ENCODE measurements at places on chromosomes 4 and X.

- no peak for DNase-seq
Observed at GRCh38 chrX:123477673-123478072, 255.2 kb downstream of the THOC2 start.

DNA sequence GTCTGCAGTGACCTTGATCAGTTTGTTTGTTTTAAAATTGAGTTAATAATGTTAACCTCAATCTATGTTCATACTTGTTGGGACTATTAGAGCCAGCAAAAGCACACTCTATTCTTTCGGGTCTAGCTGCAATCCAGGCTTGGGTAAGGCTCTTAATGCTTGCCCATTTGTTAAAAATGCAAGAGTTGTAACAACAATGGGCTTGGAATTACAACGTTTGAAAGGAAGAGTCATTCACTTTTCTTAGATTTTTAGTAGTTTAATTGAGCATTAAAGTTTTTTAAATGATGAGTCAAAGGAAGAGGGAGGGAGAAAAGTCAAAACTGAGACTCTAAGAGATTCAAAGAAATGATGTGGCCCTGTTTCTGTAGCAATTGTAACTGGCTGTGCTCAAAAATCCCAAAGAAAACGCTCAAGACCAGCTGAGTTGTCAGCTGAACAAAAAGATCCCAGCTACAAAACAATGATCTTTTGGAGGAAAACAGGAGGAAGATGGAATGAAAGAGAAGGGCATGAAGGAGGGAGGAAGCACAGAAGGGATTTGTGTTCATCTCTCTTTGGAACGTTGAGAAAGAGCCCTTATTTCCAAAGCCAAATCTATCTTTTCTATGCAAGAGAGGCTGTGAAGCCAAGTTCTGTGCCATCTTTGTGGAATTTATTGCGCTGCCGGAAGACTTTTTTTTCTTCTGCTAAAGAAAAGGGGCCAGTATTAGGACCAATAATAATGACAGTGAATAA is 5.5 kb downstream of the SCD5 start:
- no peak for DNase-seq

DNA sequence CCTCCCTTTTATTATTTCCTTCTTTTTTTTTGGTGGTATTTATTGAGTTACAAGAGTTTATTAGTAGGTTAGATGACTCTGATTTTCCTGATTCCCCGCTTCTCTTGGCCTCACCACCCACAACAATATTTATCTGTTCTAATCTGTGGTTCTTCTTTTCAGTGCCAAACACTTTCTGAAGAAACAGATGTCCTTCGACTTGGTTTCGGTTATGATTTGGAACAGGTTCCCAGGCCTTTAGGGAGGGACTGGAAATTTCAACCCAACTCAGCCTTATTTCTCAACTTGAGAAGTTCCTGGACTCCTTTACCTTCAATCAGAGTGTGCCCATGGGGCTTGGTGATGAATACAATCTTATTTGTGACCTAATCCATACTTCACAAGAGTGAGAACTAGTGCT is 108.1 kb downstream of the UCHL1 start:
- no peak for DNase-seq

GRCh38 chr4:144899393-144899792 is 198.6 kb downstream of the ANAPC10 start:
- no peak for DNase-seq

DNA sequence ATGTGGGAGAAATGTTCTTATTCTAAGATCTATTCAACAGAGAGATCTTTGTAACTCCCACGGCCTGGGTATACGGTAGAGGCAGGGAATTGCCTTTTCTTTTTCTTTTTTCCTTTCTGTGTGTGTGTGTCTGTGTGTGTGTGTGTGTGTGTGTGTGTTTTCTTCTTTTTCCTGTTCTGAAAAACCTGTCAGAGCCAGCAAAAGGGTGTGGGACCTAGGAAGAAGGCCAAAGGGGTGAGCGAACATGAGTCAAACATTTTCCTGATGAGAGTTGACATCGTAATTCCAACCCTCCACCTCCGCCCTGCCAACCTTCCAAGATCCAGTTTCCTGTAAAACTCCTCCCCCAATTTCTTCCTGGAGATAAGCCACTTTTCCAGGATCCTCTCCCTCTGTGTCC is 2.8 kb upstream of the CHIC2 start:
- no peak for DNase-seq

- DNase-seq, result no peak
Observed at GRCh38 chr4:164621886-164622521, 131.9 kb upstream of the SMIM31 start.

DNA sequence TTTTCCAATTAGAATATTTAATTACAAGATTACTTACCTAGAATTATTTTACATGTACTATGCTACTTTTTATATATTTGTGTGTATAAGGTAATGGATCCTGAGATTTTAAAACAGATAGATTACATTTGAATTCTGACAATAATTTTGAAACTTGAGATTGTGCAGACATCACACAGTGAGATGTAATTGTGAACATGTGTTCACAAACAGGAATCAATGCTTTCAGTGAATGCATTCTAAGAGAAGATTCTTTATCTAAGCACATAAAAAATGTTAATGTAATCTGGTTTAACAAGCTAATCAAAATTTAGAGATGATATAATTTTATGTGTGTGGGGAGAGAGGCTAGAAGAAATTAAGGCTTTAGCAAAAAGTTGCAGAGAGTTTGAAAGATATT is 1925.5 kb downstream of the ARAP2 start:
- DNase-seq, result no peak

- no peak for DNase-seq
Observed at GRCh38 chr4:189874591-189874990, 66.1 kb upstream of the FRG1 start.

DNA sequence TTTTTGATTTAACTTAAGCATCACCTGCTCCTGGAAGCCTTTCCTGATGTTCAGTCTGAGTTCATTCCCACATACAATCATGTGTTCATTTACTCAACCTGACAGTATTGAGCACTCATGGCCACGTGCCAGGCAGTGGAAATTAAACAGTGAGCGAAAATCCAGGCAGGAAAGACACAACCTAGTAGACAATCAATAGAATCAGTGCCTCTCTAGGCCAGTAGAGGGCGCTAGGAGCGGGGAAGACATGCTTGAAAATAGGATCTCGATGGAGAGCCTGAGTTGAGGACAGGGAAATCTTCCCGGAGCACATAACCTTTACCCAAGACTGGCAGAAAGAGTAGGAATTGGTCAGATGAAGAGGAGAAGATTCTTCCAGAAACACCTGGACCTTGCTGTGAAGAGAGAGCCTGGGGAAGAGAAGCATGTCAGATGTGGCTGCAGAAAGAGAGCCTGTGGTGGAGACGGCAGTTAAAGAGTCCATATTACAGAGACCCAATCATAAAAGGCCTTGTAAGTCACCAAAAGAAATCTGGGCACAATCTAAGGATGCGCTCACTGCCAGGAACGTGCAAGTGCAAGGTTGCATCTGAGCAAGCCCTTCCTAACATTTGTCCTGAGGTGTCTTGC is 103.5 kb downstream of the LDB2 start:
- peak; percentile 29 for DNase-seq

DNA sequence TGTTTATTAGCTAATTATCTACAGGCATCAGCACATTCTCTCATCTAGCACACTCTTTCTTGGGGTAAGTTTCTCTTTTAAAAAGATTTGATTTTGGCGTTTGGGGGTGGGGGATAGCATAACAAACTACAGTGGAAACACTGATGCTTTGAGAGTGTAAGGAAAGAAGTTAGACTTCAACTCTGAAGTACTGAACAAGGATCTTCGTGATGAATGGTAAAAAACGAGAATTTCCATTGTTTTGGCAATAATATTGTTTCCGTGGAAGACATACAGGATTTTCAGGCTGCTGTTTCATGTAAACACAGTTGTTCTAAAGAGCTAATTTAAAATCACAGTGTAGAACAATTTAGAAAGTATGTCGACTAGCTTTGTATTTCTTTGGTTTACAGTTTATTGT is 451 bp downstream of the LPAR4 start:
- no peak for DNase-seq

All from stimulated activated CD4-positive, alpha-beta T cell treated with anti-CD3 and anti-CD28 coated beads, Interleukin-2, amount 100 ng/mL, for 24 hours (primary cell).